ENCODE measurements at places on chromosomes 5 and 9.

GRCh38 chr5:56517011-56517416, 283.9 kb upstream of the ANKRD55 start:
- no peak for DNase-seq

GRCh38 chr5:104612005-104612404, 1049.4 kb upstream of the NUDT12 start:
- DNase-seq: no peak

- DNase-seq: no peak
Measured at GRCh38 chr5:66875315-66875714, 279.1 kb downstream of the MAST4 start.

DNA sequence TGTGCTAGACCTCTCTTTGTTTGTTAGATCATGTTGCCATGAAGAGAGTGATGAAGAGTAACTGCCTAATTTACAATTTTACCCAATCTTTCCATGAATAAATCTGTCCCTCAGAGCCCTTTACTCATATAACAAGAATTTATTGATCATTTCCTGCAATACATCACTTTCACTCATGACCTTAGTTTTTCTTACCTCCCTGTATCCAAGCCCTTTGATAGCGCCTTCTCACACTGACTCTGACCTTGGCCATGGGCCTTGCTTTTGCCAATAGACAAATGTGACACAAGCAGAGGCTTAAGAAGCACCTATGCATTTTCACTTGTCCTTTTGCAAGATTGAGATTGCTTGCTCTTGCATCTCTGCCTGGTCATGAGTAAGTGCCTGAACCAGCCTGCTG, 288.1 kb downstream of the NNT start:
- no peak for DNase-seq

All from NCI-H2171 (cell line).